Skin of body (tissue), 3 donors: ENCODE measurements at places on chromosomes 1 and 21. TPM values are rescaled to one million over a fixed set of nuclear protein-coding genes. Genes with fewer than 3 reads are reported as not detected.

The TMEM200B gene
- total RNA-seq: 6.5 TPM

DNA sequence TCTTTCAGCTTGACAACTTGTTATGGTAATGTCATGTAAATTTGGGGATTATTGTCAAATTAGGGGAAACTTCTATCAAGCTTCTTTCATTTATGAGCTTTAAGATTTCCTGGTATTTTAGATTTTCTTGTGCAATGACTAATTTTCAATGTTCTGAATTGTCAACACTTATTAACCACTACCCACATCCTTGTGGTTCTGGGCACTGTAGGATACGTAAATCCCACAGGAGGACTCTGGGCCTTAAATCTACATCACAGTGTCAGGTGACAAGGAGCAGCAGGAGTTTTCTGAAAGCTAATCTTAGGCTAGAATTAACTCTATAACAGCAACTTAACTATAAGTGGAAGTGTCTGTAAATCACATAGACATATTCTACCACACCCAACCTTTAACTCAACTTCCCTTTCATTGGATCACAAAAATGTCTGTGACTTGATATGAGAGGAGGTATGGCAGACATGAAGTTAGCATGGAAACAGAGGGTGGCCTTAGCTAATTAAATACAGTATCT, 397.7 kb downstream of the HLX start:
- DNase-seq: no peak

DNA sequence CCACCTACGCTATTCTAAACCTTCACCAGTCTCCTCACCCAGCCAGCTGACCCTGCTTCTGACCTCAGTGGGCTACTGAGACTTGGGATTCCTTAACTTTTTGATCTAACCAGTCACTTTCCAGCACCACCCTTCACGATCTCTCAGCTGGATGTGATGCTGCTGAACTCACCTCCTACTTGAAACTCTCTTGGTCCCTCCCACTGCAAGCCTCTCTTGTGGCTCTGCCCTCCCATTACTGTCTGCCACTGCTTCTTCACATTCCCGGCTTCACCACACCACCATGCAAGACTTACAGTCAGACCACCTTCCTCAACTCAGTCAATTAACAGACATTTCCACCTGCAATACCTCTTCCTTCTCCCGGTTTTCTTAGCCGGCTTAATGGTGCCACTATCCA, 6.3 kb downstream of the TAF5L start:
- no peak for DNase-seq

DNA sequence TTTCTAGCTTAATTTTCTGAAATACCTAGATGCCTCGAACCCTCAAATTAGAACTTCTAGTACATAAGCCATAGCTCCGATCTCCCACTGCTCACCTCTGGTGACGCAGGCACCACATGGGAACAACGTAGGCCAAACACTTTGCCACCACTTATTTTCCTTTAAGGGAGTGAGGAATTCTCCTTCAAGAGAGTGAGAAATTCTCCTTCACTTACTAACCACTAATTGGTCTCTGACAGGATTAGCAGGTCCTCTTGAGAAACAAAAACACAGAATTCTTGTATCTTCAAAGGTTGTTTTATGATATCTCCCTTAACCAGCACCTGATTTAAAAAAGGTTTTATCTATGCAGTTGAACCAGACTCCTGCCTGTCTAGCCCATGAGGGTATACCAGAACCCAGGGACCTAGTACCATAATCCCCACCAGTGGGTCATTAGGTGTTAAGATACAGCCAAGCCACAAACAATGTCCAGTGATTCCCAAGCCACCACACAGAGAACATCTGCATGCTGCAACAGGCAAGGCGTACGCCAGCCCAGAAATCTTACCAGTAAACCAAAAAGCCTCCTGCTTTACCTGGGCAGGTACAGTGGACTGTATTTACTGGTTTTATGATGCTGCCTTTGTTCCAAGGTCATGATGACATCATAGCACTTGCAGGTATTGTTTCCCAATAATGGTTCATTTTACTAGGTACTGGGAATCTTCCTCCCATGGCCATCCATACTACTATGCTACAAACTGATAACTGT, 20.3 kb upstream of the CXADR start:
- DNase-seq: no peak

- no peak for DNase-seq
These were observed 71.7 kb upstream of the HMGB4 start for GRCh38 chr1:33792216-33792615.
